CD4-positive, alpha-beta T cell treated with Interleukin-10 for 1 hour (primary cell): ENCODE measurements at places on chromosomes 2 and 18.

DNA sequence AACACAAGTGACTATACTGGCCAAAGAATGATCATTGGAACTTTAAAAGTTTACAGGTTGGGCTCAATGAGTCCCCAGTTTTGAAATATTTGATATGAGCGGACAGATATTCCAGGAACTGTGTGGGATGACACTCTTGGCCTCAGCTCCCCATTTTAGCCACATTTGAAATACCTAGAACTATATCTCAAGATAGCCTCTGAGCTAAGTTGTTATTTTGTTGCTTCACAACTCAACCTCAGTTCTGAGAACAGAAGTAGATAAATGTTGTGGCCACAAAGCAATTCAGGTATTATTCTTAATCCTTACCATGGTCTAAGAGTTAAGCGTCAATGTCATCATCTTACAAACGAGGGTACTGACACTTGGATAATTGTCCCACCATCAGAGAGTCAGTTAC lies 172.2 kb upstream of the SETBP1 start:
- DNase-seq = peak; percentile 3

GRCh38 chr2:138291805-138292204 lies 209.8 kb upstream of the SPOPL start:
- no peak for DNase-seq

GRCh38 chr18:35484034-35484433 lies 13.7 kb downstream of the INO80C start:
- no peak for DNase-seq

GRCh38 chr2:27929916-27930486 lies 39.5 kb downstream of the BABAM2 start:
- no peak for DNase-seq

DNA sequence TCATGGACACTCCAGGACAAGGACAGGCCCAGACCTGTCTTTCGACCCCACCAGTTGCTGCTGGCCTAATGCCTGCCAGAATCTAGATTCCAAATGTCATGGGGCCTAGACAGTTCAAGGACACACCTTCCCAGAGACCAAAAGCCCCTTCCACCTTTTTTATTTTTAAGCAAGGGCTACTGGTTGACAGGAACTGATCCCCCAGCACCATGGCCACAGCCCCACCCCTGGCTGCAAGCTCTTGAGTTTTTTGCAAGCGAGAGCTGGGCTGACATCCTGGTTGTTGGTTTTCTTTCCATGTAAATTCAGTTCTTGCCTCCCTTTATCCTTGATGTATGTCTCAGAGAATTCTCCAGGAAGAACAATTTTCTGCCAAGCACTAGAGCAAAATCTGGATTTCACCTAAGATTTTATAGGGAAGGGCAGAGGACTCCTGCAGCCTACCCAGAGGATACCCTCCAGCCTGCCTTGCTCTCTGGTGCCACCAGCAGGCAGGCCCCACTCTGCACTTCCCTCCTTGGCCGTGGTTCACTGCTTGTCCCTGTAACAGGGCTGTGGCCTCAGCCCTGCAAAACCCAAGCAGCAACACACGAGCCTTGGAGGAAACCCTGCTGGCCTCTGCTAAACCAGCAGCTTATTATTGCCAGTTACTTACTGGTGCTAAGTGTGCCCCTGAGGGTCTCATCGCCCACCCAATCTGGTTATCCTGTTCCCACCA lies 97.7 kb downstream of the TWIST2 start:
- DNase-seq = no peak

DNA sequence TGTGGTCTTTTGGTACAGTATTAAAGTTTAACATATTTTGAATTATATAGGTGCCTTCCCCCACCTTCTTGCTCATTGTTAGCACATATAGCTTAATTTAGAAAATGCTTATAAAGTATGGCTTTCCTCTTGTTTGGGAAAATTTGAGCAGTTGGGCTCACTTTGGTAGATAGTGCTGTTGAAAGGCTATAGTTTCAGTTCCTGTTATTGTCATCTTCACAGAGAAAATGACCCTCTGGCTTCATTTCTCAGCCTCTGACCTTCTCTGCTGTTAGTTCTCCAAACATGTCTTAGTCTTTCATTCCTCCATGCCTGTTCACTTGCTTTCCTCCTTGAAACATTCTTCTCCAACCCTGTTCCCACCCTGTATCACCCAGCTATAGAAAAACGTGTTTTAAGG lies 200.6 kb downstream of the WDR7 start:
- no peak for DNase-seq

DNA sequence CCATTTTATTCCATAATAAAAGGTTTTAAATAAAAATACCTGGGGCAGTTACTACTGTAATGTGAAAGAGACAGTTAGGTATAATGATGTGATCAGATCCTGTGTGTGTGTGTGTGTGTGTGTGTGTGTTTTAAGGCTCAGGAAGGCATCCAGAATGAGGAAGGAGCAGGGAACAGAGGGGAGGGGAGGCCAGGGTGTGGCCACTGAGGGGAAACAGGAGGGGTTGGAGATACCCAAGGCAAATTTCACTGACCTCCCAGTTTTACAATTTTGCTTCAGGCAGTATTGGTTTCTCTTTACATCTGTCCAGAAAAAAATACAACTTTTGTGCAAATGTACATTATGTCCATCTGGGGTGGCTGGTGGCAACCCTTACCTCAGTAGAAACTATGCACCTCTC lies 163.5 kb upstream of the FBXO11 start:
- DNase-seq = no peak

- DNase-seq = no peak
Measured at GRCh38 chr2:120133572-120134244, 89.5 kb downstream of the TMEM185B start.

GRCh38 chr2:40363231-40363630 lies 88.7 kb downstream of the SLC8A1 start:
- DNase-seq = no peak

DNA sequence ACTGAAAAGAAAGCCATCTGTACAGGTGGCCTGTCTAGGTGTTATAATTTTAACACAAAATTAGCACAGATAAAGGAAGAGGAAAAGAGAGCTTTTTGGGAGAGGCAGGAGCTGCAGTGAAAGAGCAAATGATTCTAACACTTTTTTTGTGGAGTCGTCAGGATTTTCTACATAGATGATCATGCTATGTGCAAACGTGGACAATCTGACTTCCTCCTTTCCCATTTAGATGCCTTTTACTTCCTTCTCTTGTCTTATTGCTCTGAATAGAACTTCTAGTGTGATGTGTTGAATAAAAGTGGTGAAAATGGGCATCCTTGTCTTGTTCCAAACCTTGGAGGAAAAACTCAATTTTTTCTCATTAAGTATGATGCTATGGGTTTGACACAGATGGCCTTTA lies 334.5 kb downstream of the NBAS start:
- no peak for DNase-seq

DNA sequence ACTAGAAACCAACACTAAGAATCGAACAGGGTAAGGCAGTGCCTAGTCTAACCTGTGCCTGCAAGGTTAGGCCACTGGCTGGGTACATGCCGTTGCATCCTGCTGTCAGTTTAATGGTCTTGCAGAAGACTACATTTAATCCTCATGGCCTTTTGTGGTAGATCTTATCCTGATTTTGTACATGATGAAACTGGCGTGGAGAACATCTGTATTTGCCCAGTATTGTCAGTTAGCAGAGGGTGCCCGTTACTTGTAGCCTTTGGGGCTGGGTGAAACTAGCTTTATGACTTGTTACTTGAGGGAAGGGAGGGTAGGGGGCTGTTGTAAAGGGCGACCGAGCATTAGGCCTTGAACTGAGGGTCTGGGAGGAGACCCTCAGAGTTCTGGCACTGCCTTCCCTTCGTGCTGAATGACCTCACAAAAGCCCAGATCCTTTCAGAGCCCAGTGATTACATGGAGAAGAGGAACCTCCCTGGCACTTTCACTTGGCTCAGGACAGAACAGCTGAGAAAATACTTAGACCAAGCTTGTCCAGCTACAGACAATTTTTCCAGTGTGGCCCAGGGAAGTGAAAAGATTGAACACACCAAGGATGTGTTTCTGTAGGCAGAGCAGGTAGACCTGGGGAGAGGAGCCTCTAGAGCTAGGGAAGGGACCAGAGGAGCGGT lies 19.5 kb downstream of the SLC20A1 start:
- DNase-seq = no peak

- no peak for DNase-seq
Measured at GRCh38 chr2:114699423-114699944, 257.0 kb downstream of the DPP10 start.

- no peak for DNase-seq
Measured at GRCh38 chr2:45746888-45747287, 95.4 kb downstream of the PRKCE start.

- peak; percentile 19 for DNase-seq
Measured at GRCh38 chr2:9655441-9656269, 24.9 kb upstream of the YWHAQ start.

- no peak for DNase-seq
Measured at GRCh38 chr2:118731413-118731812, 116.0 kb downstream of the EN1 start.

GRCh38 chr2:16303761-16304160 lies 361.9 kb downstream of the CYRIA start:
- DNase-seq = no peak

- DNase-seq = no peak
Measured at GRCh38 chr2:206920310-206920709, 19.0 kb upstream of the CPO start.

- DNase-seq = no peak
Measured at GRCh38 chr2:233030-233429, 30.8 kb downstream of the SH3YL1 start.

- no peak for DNase-seq
Measured at GRCh38 chr18:74175658-74176057, 27.3 kb downstream of the TIMM21 start.

GRCh38 chr18:63446266-63446665 lies 24.0 kb upstream of the VPS4B start:
- DNase-seq = no peak

DNA sequence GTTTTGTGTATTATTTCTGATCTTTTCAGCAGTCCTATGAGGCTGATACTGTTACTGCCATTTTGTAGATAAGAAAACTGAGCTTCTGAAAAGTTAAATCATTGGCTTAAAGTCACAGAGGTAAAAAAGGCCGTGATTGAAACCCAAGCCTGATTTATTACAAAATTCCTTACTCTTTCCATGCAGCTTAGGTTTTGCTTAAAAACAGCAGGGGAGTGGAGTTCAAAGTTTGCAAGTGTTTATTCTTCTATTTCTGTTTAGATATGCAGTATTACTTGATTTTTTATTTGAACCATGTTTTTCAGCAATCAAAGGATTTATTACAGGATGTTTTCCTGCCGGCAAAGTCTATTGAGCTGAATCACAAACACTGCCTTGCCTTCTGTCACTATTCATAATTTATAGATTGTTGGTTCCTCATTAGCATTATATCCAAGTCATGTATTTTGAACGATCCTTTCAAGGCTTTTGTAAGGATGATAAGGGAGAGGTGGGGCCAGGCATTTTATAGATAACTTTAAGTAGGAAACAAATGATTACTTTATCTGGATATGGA lies 31.9 kb upstream of the MSTN start:
- no peak for DNase-seq

- DNase-seq = no peak
Measured at GRCh38 chr2:144615866-144616565, 96.1 kb upstream of the ZEB2 start.

DNA sequence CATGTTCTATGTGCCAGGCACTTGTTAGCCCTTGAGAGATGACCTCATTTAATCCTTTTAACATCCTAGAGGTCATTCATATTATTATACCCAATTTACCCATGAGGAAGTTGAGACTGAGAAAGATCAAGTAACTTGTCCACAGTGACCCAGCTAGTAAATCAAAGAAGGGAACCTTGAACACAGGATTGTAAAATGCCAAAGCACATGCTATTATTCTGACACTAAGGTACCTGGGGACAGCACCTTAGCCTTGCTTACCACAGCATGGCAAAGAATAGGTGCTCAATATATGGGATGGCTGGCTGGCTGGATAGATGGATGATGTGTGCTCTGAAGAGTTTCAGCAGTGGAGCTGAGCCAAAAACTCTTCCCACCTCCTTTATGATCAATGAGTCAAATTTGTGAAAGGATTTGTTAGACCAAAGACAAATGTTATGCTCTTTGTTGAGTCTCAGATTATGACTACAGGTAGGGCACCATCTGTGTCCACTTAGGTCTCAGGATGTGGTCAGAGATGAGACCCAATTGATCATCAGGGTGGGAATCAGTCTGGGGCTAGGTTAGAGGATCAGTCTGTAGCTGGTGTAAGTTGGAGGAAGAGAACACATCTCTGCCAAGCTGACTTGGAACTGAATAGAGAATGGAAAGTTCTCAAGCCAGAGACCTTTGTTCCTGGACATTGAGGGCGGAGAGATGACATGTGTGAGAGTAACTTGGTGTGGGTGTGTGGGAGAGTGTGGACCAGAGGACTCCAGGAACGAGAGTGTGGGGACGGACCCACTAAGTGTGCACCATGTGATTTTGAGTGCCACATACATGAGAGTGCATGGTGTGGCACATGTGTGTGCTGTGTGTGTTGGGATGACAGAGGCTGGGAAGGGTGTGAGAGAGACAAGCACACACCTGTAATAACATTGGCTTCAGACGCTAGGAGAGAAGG lies 16.3 kb upstream of the PKDCC start:
- no peak for DNase-seq

DNA sequence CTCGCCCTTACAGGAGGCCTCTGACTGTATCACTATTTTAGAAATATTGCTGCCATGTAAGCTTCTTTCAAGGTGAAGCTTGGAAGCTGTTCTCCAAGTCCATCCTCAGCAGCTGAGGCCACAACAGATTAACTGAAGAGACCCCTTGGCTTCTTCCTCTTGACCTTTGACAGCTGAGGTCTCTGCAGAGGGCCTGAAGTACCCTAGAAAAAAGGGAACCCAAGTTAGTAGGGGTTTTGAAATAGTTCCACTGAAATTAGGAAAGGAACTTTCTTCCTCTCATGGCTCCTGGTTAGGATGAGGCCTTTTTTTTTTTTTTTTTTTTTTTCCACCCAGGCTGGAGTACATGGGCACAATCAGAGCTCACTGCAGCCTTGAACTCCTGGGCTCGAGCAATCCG lies 15.5 kb upstream of the IHH start:
- no peak for DNase-seq

DNA sequence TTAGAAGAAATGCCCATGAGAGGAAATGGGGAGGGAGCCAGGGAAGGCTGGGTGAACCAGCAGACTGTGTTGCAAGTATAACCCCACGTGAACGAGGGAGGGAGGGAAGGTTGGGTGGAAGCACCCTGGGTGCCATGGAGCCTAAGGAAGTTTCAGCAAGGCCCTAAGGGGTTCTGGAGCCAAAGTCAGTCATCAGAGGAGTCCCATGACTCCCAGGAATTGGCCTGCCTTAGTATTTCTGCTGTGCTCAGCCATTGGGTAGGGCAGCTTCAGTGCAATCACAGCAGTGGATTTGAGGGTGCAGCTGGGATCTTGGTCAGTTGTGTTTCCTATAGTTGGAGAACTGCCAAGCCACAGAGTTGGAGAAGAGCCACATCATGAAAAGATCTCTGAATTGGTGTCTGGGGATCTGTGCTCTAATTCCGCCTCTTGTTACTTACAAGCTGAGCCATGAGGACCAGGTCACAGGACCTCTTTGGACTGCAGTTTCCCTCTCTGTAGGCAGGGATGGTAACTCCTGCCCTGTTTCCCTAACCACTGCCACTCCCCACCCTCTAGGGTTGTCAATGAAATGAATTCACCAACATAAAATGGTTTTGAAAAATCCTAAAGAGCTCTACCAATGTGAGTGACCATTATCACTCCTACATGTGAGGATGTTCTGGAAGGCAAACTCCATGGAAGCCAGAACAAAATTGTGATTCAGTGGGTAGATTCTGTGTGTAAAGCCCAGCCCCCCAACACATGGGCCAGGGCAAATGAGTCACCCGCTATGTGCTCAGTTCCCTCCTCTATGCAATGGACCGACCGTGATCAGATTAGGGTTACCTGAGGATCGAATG lies 108.9 kb downstream of the CLIP4 start:
- DNase-seq = no peak
